Keratinocyte (primary cell): ENCODE measurements at places on chromosomes 5 and 9. TPM values are rescaled to one million over a fixed set of nuclear protein-coding genes. Genes with fewer than 3 reads are reported as not detected.

ZDHHC11 gene
- polyA plus RNA-seq: 0.29 to 0.62 TPM (median 0.33 TPM) in 3 replicates

PCDHGA12 gene
- 0.69 to 1.9 TPM (median 1.0 TPM) in 3 replicates for polyA plus RNA-seq

FRRS1L gene
- polyA plus RNA-seq: 0.01 to 0.03 TPM in 2 of 3 replicates, not detected in the other

NMRK1 gene
- polyA plus RNA-seq: 14.0 to 30.1 TPM (median 24.7 TPM) in 3 replicates

PPWD1 gene
- polyA plus RNA-seq: 5.1 to 18.3 TPM (median 10.5 TPM) in 3 replicates

MAPKAP1 gene
- 105 to 145 TPM (median 129 TPM) in 3 replicates for polyA plus RNA-seq

SAPCD2 gene
- 0.90 to 1.6 TPM (median 1.2 TPM) in 3 replicates for polyA plus RNA-seq

DMGDH gene
- polyA plus RNA-seq: 0.13 to 0.20 TPM in 2 of 3 replicates, not detected in the other

ECM2 gene
- polyA plus RNA-seq: 0.36 to 0.99 TPM (median 0.75 TPM) in 3 replicates

LHFPL2 gene
- 9.6 to 12.3 TPM (median 11.4 TPM) in 3 replicates for polyA plus RNA-seq

CNTNAP3 gene
- 3.5 to 9.3 TPM (median 6.7 TPM) in 3 replicates for polyA plus RNA-seq

ARHGEF39 gene
- 0.88 to 3.3 TPM (median 2.4 TPM) in 3 replicates for polyA plus RNA-seq

PCDHGA3 gene
- polyA plus RNA-seq: 0.03 to 0.05 TPM in 2 of 3 replicates, not detected in the other

PTGES gene
- polyA plus RNA-seq: 16.3 to 34.1 TPM (median 19.7 TPM) in 3 replicates

PPP3R2 gene
- polyA plus RNA-seq: not detected in 3 replicates

IER5L gene
- polyA plus RNA-seq: 2.1 to 3.6 TPM (median 2.8 TPM) in 3 replicates

PCDHA6 gene
- 0.03 to 0.14 TPM (median 0.04 TPM) in 3 replicates for polyA plus RNA-seq

BTNL3 gene
- polyA plus RNA-seq: not detected in 3 replicates

SPDL1 gene
- polyA plus RNA-seq: 9.6 to 24.6 TPM (median 20.8 TPM) in 3 replicates

MCTP1 gene
- polyA plus RNA-seq: 2.8 to 4.9 TPM (median 4.9 TPM) in 3 replicates

COL23A1 gene
- polyA plus RNA-seq: 0.05 TPM in 1 of 3 replicates, not detected in the others

TAF1L gene
- 0.01 TPM in 1 of 3 replicates, not detected in the others for polyA plus RNA-seq

ADAMTSL2 gene
- polyA plus RNA-seq: not detected in 3 replicates

PCDH12 gene
- polyA plus RNA-seq: 0.01 to 0.03 TPM (median 0.01 TPM) in 3 replicates

MCIDAS gene
- 0.03 to 0.15 TPM in 2 of 3 replicates, not detected in the other for polyA plus RNA-seq

TMEM232 gene
- polyA plus RNA-seq: 0.52 to 1.1 TPM (median 1.00 TPM) in 3 replicates

NFIB gene
- polyA plus RNA-seq: 3.6 to 23.1 TPM (median 8.9 TPM) in 3 replicates

NSA2 gene
- 46.0 to 107 TPM (median 85.7 TPM) in 3 replicates for polyA plus RNA-seq

IGIP gene
- polyA plus RNA-seq: 0.69 to 1.5 TPM (median 1.3 TPM) in 3 replicates

SKP1 gene
- 318 to 558 TPM (median 444 TPM) in 3 replicates for polyA plus RNA-seq

SLC46A2 gene
- polyA plus RNA-seq: not detected in 3 replicates

C5orf46 gene
- polyA plus RNA-seq: 0.75 to 2.1 TPM (median 1.0 TPM) in 3 replicates

PDE6A gene
- 0.03 to 0.05 TPM (median 0.03 TPM) in 3 replicates for polyA plus RNA-seq

CDX1 gene
- not detected in 3 replicates for polyA plus RNA-seq

MYMK gene
- polyA plus RNA-seq: not detected in 3 replicates

HMMR gene
- polyA plus RNA-seq: 1.5 to 16.2 TPM (median 7.7 TPM) in 3 replicates

PDCD1LG2 gene
- polyA plus RNA-seq: 14.7 to 20.2 TPM (median 18.8 TPM) in 3 replicates

RNF224 gene
- not detected in 3 replicates for polyA plus RNA-seq

HRCT1 gene
- not detected in 3 replicates for polyA plus RNA-seq

SOX30 gene
- 0.03 to 0.06 TPM (median 0.05 TPM) in 3 replicates for polyA plus RNA-seq

PCDHGA8 gene
- polyA plus RNA-seq: 0.08 to 0.09 TPM (median 0.09 TPM) in 3 replicates

MAMDC2 gene
- polyA plus RNA-seq: 1.3 to 8.2 TPM (median 4.2 TPM) in 3 replicates

FAM153A gene
- 0.01 to 0.11 TPM (median 0.06 TPM) in 3 replicates for polyA plus RNA-seq

TMC1 gene
- 0.05 to 0.24 TPM (median 0.12 TPM) in 3 replicates for polyA plus RNA-seq

SLC36A2 gene
- not detected in 3 replicates for polyA plus RNA-seq

AQP3 gene
- 139 to 239 TPM (median 215 TPM) in 3 replicates for polyA plus RNA-seq

NUP214 gene
- polyA plus RNA-seq: 4.7 to 7.3 TPM (median 6.4 TPM) in 3 replicates

PCDHB5 gene
- 0.07 to 0.10 TPM (median 0.09 TPM) in 3 replicates for polyA plus RNA-seq
